Breast epithelium (tissue), 4 donors: ENCODE measurements at places on chromosomes 12 and 14. TPM values are rescaled to one million over a fixed set of nuclear protein-coding genes. Genes with fewer than 3 reads are reported as not detected.

GRCh38 chr12:522692-523378, 63.1 kb downstream of the B4GALNT3 start:
- no peaks in the 10 kb centered on the region for H3K36me3 ChIP-seq
- no peak overlapping the region for H3K27ac ChIP-seq
- no peak overlapping the region for H3K4me3 ChIP-seq

- H3K27ac ChIP-seq, result no peak overlapping the region
- DNase-seq, result no peak
- no peaks in the 10 kb centered on the region for H3K27me3 ChIP-seq
- no peaks in the 10 kb centered on the region for H3K36me3 ChIP-seq
These were observed 76.5 kb upstream of the GRIN2B start for GRCh38 chr12:14057895-14058294.

- no peaks in the 10 kb centered on the region for H3K36me3 ChIP-seq
- no peak for DNase-seq
- H3K4me1 ChIP-seq, result no peaks in the 10 kb centered on the region
These were observed 4.9 kb downstream of the CD9 start for GRCh38 chr12:6205144-6205539.

DNA sequence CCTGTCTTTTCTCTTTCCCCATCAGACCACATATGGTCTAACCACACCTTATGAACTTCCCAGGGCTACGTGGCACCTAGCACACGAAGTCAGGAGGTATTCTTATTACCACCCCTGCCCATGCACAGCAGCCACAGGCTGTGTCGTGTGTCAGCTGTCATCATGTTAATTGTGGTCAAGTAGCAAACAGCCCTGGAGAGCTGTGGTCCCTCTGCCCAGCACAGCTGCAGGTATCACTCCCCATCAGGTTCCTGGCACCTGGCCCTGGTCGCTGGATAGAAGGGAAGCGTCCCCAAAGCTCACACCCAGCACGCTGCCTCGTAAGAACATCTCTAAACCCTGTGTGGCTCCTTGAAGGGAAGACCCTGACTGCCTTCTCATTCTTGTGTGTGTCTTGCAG, 45.4 kb downstream of the CLMN start:
- no peak overlapping the region for H3K4me3 ChIP-seq
- H3K4me1 ChIP-seq, result no peaks in the 10 kb centered on the region
- no peaks in the 10 kb centered on the region for H3K36me3 ChIP-seq
- H3K27ac ChIP-seq, result no peak overlapping the region

TAS2R43 gene
- 5.2 TPM for total RNA-seq
